ENCODE measurements at places on chromosomes 5 and 9. TPM values are rescaled to one million over a fixed set of nuclear protein-coding genes. Genes with fewer than 3 reads are reported as not detected.

DNA sequence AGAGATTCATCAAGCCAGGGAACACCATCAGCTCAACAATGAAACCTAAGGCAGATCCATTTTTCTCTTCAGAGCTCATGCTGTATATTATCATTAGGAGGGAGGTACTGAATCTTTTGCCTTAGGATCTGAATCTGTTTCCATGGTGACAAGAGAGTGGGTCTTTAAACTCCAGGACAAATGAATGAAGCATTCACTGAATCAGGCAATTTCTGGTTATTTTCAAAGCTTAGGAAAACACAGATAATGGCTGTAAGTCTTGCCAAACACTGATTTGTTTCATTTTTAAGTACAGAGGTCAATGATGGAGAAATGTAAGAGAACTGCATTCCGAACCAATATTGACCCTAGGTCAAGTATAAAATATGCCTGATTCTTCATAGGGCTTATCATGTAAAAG, 84.9 kb downstream of the GNA14 start:
- DNase-seq = no peak

- DNase-seq = no peak
Measured at GRCh38 chr5:66839636-66840185, 243.5 kb downstream of the MAST4 start.

DNA sequence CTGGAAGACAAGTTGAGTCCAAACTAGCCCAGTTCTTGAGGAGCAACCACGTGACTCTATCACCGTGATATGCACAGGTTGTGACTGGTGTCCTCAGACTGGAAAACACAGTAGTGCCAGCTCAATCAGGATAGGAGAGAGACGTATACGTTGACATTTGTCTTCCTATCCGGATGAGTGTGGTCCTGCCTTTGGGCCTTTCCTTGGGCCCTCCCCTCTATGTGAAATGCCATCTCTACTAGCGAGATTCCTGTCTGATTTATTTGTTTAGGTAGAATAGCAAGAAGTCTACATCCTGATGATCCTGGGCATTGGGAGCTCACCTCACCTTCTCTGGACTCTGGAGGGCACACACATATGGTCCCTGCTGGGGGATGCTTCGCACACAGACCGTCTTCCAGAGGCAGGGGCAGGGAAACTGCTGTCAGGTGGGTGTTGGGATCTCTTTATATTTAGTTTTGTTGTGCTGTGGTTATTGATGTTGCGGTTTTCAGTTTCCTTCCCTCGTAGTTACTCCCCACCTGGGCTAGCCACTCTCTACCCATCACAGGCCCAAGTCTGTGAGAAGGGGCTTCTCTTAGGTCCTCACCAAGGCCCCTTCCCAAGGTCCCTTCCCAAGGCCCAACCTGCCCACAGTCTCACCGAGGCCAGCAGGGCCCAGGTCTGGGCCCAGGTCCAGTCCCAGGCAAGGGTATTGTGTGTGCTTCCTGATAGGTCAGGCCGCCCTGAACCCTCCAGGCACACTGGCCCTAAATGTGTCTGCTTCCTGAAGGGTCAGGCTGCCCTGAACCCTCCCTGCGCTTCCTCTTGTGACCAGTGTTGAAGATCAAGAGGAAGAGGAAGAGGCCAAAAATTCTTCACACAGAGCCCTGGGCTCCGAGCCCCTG, 19.0 kb upstream of the SPINK4 start:
- no peak for DNase-seq

Gene SH3PXD2B
- total RNA-seq = 10.9 TPM

GRCh38 chr5:20223451-20223850, 235.5 kb upstream of the CDH18 start:
- no peak for DNase-seq

Gene STPG3
- total RNA-seq = not detected

- no peak for DNase-seq
Measured at GRCh38 chr5:94832685-94833084, 214.2 kb downstream of the SLF1 start.

Gene DMRT2
- 15.4 TPM for total RNA-seq

Measured in Daoy (cell line).